ENCODE measurements at places on chromosomes 2 and 18.

DNA sequence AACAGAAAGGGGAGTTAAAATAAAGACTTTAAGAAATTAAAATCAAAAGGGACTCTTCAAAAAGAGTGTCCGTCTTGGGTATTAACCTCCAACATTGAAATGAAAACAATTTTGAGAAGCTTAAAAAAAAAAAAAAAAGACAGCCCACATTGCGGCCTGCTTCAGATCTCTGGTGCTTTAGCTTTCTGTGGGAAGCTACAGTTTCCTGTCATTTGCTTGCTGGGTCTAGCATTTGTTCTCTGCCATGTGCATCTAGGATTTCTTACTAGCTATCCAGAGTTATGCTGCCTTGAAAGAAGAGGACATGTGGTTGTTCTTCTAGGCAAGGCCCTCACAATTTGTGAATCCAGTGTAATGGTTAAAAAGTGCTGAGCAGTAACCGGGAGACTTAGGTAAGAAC lies 375.3 kb downstream of the SLC4A3 start:
- DNase-seq = no peak

- no peak for DNase-seq
Observed at GRCh38 chr2:127106457-127106990, 430 bp downstream of the BIN1 start.

GRCh38 chr2:101613056-101613704 lies 84.3 kb upstream of the MAP4K4 start:
- DNase-seq = no peak

- no peak for DNase-seq
Observed at GRCh38 chr2:240459401-240460252, 24.2 kb downstream of the GPC1 start.

DNA sequence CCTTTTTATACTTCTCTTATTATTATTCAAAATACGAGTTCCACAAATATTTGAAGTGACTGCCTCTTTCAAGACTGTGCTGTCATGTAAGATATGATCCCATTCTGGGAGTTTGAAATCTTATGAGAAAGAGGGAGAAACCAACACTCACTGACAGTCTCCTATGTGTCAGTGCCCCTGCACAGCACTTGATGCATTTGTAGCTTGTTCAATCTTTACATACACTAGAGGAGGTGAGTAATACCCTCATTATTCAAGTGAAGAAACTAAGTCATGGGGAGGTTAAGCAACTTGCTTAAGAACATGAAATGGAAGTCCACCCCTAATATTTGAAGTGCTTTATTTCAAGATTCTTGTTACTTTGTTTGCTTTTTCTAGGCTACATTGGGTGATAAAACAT lies 459.5 kb upstream of the FANCL start:
- DNase-seq = no peak
